A549 treated with AZD2906 at 1 μM for 4 hours (cell line): ENCODE measurements at places on chromosomes 7 and 10. TPM values are rescaled to one million over a fixed set of nuclear protein-coding genes. Genes with fewer than 3 reads are reported as not detected.

EGR2 gene
- total RNA-seq: 0.22 to 0.32 TPM (median 0.29 TPM) in 5 replicates

ELMO1 gene
- 3.0 to 3.9 TPM (median 3.4 TPM) in 5 replicates for total RNA-seq

OR2A42 gene
- total RNA-seq: not detected in 5 replicates

STEAP1B gene
- total RNA-seq: 0.07 to 0.19 TPM (median 0.12 TPM) in 4 of 5 replicates, not detected in the other

EPDR1 gene
- 74.8 to 78.9 TPM (median 76.1 TPM) in 5 replicates for total RNA-seq

MBLAC1 gene
- total RNA-seq: 2.1 to 3.5 TPM (median 3.0 TPM) in 5 replicates

NRAP gene
- 0.01 TPM in 1 of 5 replicates, not detected in the others for total RNA-seq

NUDCD3 gene
- 49.6 to 62.3 TPM (median 56.4 TPM) in 5 replicates for total RNA-seq

SPDYE8 gene
- not detected in 5 replicates for total RNA-seq

DYNC1I1 gene
- 0.15 to 0.29 TPM (median 0.16 TPM) in 5 replicates for total RNA-seq

IL15RA gene
- 1.8 to 3.2 TPM (median 2.3 TPM) in 5 replicates for total RNA-seq

TRIM74 gene
- 0.25 to 0.53 TPM (median 0.36 TPM) in 4 of 5 replicates, not detected in the other for total RNA-seq

SEMA3C gene
- 46.8 to 78.3 TPM (median 66.1 TPM) in 5 replicates for total RNA-seq

TMEM270 gene
- 0.09 to 0.17 TPM (median 0.15 TPM) in 5 replicates for total RNA-seq

OR2AE1 gene
- total RNA-seq: not detected in 5 replicates

WNT2 gene
- total RNA-seq: 0.05 TPM in 1 of 5 replicates, not detected in the others

PAPSS2 gene
- total RNA-seq: 18.8 to 20.5 TPM (median 19.7 TPM) in 5 replicates

CALY gene
- 0.07 to 0.78 TPM (median 0.63 TPM) in 5 replicates for total RNA-seq

GPNMB gene
- total RNA-seq: 2.2 to 3.5 TPM (median 3.1 TPM) in 5 replicates

UCN3 gene
- total RNA-seq: not detected in 5 replicates

GLI3 gene
- total RNA-seq: 0.08 to 0.30 TPM (median 0.23 TPM) in 5 replicates

PILRA gene
- 2.6 to 5.1 TPM (median 4.1 TPM) in 5 replicates for total RNA-seq
